ENCODE measurements at places on chromosomes 4 and X.

DNA sequence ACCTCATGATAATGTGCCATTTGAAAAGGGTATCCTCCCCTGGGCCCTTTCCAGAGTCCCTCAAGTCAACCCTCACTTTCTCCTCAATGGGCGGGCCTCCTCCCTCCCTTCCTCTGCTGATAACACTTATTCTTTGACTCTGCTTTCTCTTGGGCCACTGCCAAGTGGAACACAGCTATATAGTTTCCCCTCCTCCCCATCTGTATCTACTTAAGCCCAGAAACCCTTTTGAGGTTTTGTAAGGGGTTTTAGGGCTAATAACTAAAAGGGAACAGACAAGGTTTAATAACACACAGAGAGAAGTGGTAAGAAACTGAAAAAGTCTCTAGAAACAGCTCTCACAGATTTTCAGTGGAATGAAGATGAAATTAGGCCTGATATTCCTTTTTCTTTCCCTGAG lies 116.7 kb downstream of the GPC3 start:
- DNase-seq: no peak

- DNase-seq: no peak
Observed at GRCh38 chr4:11436084-11436483, 7.4 kb upstream of the HS3ST1 start.

DNA sequence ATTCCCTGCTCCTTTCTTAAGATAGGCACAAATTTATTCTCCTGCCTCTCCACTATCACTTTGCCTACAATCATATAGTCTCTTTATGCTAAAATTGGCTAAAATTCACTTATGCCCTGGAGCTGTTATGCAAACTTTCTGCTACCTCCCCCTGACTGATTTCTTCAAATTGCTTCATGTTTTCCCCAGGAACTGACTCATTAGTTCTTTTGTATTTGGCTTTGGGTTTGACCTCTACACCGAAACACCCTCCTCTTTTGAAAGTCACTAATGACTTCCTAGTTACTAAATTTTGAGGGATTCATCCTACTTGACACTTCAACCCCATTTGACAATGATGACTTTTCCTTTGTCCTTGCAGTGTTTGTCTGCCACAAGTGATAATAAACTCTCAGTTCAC lies 222.6 kb downstream of the NDST4 start:
- DNase-seq: no peak

GRCh38 chr4:41538017-41538733 lies at the start of gene LIMCH1:
Gene LIMCH1 (plus strand): TSS chr4:41538157. CDS start chr4:41605996, 67,839 bp downstream.
- peak; percentile 91 for DNase-seq

DNA sequence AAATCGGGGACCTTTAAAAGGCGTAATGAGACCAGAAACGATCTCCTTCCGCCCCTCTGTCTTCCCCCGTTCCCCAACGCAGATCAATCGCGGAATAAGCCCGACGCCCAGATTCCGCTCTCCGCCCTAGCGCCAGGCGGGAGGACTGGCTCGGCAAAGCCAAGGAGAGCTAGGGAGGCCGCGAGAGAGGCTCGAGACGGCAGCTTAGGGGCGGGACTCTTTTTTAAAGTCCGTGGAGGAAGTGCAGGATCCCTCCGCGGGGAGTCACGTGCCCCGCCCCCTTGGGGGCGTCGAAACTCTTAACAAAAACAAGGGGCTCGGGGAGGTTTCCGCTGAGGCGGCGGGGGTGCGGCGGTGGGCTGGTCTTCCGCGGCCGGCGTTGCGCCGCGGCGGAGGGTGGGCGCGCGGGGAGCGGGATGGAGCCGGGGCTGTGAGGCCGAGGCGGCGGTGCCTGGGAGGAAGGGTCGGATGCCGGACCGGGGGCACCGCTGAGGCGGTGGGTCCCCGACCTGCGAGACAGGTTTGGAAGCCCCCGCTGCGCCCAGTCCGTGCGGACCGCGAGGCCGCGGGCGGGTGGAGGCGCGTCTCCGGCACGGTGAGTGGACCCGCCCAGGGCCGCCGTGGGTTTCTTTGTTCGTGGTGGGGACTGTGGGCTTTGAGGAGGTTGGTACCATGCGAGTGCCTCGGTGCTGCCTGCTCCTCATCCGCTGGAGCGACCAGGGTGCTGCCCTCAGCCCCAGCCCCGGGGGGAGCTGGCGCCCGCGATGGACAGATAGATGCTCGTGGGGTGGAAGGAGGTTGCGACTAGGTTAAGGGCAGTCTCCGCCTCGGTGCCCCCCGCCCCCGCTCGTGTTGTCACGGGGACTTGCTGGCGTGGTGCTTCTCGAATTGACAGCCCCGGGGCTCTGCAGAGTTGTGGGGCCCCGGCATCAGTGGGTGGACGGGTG lies at the start of gene CCNG2:
Gene CCNG2, plus strand, starts transcription at position 296 of the 947 bp plus-strand sequence. CDS start 1,326 bp downstream, outside the sequence.
- peak; percentile 94 for DNase-seq

DNA sequence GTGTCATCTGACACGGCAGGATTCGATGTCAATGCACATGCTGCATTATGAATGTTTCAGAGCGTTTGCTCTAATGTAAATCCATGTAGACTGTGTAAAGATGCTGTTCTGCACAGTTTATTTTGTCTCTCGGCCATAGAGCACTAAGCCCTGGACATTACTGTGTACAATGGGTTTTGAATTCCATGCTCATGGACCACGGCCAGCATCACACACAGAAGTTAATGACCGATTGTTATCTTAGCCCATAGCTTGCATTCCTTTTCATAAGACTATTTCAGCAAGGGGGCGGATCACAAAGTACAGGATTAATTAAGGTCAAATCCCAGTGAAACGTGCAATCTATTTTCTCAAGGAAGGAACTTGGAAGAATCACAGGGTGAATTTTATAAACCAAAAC lies 286.1 kb upstream of the TENM3 start:
- peak; percentile 48 for DNase-seq

- no peak for DNase-seq
Observed at GRCh38 chr4:155062948-155063347, 145.5 kb upstream of the NPY2R start.

DNA sequence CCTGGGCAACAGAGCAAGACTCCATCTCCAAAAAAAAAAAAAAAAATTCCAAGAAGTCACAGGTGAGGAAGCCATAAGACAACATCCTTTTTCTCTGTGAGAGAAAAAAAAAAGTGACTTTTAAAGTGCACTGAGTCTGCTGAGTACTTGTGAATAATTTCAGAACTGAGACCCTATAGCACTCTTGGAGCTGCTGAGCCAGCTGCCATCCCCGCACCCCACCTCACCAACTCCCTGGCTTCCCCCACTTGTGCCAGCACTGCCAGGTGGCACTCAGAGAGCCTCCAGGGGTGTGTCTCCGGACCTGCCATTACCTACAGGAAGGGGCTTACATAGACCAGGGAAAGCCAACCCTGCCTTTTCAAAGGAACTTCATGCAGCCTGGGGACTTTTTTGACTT lies 39.2 kb upstream of the HS3ST1 start:
- DNase-seq: no peak

GRCh38 chr4:101141230-101141629 lies 206.1 kb downstream of the PPP3CA start:
- no peak for DNase-seq

DNA sequence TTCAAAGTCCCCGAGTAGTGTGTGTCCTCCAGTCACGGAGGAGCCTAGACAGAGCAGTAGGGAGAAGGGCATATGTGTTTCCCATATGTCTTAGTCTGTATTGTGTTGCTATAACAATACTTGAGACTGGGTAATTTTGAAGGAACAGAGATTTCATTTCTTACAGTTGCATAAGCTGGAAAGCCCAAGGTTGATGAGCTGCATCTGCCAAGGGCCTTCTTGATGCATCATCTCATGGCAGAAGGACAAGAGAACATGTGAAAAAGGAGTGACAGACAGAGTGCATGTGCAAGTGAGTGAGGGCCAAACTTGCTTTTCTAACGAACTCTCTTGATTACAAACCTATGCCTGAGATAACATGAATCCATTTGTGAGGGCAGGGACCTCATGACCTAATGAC lies 243.4 kb downstream of the ARHGAP10 start:
- no peak for DNase-seq

GRCh38 chr4:38284294-38285030 lies 324.3 kb downstream of the PTTG2 start:
- DNase-seq: no peak

DNA sequence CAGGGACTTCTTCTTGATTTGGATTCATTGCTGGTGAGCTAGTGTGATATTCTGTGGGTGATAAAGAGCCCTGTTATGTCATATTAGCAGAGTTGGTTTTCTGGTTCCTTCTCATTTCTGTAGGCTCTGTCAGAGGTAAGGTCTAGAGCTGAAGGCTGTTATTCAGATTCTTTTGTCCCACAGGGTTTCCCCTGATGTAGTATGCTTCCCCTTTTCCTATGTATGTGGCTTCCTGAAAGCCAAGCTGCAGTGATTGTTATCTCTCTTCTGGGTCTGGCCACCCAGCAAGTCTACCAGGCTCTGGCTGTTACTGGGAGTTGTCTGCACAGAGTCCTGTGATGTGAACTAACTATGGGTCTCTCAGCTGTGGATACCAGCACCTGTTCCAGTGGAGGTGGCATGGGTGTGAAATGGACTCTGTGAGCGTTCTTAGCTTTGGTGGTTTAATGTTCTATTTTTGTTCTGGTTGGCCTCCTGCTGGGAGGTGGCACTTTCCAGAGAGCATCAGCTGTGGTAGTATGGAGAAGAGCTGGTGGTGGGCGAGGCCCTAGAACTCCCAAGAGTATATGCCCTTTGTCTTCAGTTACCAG lies 373.7 kb downstream of the AR start:
- DNase-seq: no peak

DNA sequence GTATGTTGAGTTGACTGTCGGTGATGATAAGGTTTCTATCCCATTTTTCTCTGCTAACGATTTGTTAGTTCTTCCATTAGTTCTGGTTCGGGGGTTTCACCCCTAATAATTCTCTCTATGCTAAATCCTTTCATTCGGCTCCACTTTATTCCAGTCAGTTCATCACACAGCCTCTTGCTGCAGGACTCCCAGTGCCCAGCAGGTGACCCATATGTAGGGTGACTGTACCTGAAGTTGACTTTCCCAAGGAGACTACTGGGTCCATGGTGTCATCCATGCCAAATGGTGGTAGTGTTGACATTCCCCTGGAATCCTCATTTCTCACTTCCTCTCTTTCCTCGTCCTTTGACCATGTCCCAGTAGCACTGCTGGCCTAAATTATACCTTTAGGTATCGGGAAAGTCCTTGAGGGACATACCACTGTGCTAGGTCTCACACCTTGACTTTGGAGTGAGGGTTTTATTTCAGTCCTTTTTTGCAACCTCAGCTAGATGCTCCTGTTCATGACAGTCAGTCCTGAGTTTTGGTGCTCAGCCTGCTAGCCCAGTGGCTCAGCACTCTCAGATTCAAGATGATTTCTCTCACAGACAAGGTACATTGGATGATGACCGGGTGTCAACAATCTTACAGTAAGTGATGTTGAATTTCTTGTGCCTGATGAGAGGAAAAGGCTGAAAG lies 105.1 kb upstream of the ARHGAP24 start:
- DNase-seq: no peak

- no peak for DNase-seq
Observed at GRCh38 chr4:185599553-185600243, 64.4 kb upstream of the PDLIM3 start.

DNA sequence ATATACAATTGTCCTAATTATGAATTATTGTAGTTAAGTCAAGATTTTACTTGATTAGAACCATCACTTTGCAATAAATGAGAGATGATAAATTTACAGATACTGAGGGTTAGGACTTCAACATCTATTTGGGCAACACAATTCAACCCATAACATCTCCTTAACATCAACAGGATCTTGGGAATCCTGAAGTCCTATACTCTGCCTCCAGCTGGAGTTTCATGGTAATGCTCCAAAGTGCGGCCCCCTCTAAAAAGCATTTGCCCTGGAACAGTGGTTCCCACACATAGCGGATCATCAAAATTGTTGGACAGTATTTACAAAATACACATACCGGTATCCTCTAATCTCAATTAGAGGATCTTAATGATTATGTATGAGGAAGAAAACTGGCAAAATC lies 618.6 kb downstream of the CENPC start:
- no peak for DNase-seq

DNA sequence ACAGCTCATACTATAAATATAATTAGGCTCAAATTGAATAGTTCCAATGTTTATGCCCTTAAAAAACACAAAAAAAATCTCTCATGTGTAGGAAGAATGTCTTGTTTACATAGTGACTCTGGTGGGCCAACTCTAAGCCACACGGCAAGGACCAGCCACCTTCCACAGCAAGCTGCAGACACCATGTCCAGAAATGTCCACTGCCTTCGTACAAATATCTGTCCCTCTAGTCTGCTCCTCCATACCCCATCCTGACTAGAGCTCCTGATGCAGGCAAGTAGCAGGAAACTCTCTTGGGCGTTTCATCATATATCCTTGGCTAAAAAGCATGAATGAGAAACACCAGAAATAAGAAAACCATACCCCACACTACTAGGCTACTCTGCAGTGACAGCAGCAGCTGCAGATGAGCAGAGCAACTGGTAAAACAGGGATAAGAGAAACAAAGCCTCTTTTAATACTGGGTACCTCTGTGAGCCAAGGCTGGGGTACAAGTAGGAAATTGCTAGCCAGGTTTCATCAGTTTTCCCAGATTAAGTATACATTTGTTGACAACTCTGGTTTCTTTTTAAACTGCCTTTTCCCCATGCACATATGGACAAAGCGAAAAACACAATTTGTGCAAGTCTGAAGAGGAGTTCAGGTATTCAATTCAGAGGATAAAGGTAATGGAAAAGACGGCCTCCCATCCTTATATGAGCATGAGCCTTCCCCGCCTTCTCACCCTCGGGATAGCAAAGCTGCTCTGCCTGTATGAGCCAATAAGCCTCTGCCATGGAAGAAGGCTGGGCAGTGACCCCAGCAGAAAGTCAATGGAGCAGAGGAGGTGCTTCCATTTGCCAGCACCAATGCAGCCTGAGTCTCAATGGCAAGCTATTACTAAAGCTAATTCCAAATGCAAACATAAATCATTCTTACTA lies 245.4 kb downstream of the DCLK2 start:
- no peak for DNase-seq

DNA sequence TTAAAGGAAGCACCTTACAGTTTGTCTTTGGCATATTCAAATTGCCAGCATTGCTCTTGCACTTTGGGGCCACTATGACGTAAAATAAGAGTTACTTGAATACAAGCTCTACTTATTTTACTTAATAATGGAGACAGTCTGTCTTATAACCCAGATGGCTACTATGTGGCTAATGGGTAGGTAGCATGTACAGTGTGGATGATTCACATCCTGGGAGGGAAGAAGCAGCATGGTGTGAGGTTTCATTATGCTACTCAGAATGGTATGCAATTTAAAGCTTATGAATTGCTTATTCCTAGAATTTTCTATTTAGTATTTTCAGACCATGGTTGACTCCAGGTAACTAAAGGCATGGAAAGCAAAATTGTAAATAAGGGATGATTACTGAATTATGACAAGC lies 761.8 kb upstream of the ATOH1 start:
- no peak for DNase-seq

GRCh38 chr4:95293014-95293413 lies 255.8 kb downstream of the UNC5C start:
- no peak for DNase-seq

- DNase-seq: no peak
Observed at GRCh38 chr4:81638698-81639097, 167.0 kb upstream of the RASGEF1B start.

- DNase-seq: no peak
Observed at GRCh38 chrX:43474321-43474720, 181.8 kb upstream of the MAOA start.

GRCh38 chr4:173943547-173943946 lies 339.9 kb downstream of the FBXO8 start:
- no peak for DNase-seq

- DNase-seq: no peak
Observed at GRCh38 chrX:39299615-39300014, 498.4 kb downstream of the MID1IP1 start.

GRCh38 chr4:149056615-149057014 lies 614.4 kb upstream of the NR3C2 start:
- no peak for DNase-seq
